ENCODE measurements at places on chromosomes 1 and 21.

DNA sequence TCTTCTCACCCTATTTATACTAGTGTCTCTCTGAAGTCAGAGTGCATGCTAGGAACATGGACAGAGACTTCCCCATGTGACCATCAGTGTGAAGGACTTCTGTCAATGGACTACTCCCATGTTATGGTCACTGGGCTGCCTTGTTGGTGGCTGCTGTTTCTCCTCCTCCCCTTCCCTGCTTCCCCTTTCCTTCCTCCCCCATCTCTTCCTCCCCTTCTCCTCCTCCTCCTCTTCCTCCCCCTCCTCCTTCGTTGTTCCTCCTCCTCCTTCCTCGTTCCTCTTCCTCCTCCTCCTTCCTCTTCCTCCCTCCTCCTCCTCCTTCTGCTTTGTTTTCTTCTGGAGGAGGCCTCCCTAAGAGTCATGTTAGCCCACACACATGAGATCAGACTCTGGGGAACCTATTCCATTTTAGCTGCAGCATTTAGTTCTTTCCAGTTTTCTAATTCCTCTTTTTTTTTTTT is 35.8 kb downstream of the IER5 start:
- no peak for DNase-seq

DNA sequence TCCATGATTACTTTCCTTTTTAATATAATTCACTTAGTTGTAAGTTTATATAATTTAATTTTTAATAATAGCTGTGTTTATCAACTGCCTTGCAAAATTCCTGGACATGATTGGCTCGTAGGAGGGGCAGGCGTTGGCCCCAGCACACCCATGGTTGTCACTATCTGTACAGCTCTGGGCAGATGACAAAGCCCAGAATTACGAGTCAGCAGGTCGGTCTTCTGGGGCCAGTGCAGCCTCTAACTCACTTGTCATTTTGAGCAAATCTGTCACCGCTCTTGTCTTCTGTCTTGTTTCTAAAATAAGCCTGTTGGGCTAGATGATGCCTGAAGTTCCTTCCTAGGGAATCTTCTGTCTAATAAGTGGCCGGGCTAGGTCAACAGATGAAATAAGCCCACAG is 21.4 kb upstream of the LRRC38 start:
- DNase-seq: no peak

DNA sequence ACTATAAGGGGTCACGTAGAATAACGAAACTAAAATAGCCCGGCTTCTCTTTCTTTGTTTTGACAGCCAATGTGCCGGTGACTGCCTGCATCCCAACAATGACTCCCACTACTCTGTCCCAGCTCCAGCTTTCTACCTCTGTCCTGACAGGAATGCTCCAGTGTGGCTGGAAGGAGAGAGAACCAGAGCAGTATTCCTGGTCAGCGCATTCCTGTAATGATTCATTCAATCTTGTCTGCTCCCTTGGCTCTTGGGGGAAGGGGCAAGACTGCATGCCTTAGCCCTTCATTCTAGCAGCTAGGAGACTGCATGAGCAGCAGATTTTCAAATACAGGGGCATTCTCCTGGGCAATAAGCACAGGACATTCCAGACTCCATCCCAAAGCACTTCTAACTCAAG is 132.1 kb upstream of the PRMT6 start:
- peak; percentile 80 for DNase-seq

DNA sequence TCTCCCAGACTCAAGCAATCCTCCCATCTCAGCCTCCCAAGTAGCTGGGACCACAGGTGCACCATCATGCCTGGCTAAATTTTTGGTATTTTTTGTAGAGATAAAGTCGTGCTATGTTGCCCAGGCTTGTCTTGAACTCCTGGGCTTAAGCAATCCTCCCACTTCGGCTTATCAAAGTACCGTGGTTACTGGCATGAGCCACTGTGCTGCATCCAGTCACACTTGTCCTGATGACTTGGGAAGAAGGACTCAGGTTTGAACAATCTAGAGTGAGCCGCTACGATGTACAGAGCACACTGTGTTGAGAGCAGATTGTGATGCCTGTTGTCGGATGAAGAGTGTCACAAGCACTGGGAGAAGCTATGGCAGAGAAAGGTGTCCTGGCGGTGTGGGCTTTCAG is 27.2 kb downstream of the RNF187 start:
- DNase-seq: no peak

- no peak for DNase-seq
Measured at GRCh38 chr1:65149351-65150107, 1.5 kb downstream of the AK4 start.

- peak; percentile 84 for DNase-seq
Measured at GRCh38 chr1:234154320-234155251, 218.7 kb upstream of the COA6 start.

GRCh38 chr1:2875707-2876561 is 74.4 kb upstream of the TTC34 start:
- DNase-seq: peak; percentile 16

- DNase-seq: no peak
Measured at GRCh38 chr1:1794999-1795398, 16.7 kb upstream of the NADK start.

GRCh38 chr1:214953901-214954616 is 128.5 kb upstream of the KCNK2 start:
- DNase-seq: no peak

DNA sequence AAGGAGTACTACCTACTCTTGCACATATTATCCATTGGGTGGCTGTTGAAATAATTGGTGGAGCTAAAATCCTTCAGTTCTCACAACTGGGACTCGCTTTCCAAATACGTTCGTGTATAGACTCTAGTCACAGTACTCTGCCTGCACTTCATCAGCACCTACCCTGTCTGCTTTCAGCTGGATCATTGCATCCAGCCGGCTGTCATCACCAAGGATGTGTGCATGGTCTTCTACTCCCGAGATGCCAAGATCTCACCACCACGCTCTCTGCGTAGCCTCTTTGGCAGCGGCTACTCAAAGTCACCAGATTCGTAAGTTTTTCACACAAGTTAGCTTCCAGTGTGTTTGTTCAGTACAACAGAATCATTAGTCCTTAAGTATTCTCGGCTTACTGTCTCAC is 37.3 kb upstream of the PGD start:
- DNase-seq: no peak

- DNase-seq: no peak
Measured at GRCh38 chr1:220321758-220322157, 49.5 kb upstream of the RAB3GAP2 start.

DNA sequence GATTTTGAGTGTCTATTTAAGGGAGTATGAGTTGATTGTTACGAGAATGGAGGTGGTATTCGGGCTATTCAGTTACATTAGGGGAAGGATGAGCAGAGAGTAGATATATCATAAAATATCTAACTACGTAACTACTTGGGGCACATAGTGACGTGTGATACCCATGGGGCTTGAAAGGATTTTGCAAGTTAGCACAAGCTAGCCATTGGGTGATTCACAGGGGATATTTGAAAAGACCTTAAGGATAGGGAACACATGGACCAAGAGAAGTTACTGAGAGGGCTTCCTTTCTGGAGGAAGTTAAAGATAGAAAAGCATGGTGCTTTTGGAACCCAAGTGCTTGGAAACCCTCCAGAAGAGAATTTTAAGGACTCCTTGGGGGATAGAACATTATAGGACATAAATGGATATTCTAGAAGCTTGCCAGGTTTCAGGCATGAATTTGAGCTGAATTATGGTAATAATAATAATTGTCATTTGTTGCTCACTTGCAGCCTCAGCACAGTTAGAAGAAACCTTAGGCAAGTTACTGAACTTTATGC is 5.4 kb downstream of the DISP1 start:
- no peak for DNase-seq

DNA sequence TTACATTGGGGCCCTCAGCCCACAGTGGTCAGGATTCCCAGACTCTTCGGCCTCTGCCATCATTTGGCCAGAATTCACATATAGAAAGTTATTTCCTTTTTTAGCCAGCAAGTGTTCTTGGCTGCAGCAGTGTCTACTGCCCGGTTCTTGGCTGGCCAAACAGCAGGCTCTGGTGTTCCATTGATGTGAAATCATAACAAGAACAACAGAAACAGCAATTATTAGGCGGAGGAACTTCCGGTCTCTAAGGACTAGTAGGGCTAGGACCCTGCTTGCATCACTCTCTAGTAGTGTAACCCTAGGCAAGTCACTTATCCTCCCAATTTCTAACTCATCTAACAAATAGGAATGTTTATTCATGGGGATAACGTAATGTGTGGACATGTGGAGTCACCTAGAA is 8.7 kb upstream of the GJA5 start:
- no peak for DNase-seq

DNA sequence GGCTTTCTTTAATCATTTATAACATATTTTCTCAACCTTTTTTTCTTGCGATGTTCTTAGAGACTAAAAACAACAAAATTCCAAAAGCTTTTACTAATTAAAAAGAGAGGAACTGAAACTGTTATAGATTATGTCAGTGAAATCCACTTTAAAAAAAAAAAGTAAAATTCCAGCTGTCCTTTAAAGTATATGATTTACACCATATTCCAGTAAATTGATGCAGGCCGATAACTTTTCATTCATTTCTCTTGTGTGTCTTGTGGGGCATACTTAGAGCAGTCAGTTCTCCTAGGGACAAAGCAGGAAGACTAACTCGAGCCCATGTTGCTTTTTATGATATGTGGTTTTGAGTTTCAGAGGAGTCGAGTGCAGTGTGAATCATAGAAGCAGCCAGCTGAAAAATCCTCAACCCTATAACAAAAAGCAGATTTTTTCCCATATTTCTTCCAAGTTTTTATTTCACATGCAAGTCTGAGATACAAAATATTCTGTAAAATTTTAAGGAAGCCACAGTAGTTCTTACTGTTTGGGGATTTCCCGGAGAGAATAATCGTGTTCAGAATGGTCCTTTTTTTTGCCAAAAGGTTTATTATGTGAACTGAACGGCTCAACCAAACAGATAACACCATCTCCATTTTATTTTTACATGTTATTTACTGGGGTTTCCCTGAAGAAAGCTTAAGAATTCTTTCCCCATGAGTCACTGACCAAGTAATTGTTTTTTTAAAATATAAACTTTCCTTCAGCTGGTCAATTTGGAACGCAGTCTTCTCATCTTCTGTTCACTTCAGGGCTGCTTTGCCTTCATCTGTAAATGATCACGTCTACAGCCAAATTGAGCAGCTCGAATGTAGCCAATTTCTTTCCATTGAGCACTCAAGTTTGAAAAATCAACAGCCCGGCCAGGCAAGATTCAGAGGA is 77.0 kb upstream of the C1orf105 start:
- peak; percentile 85 for DNase-seq

DNA sequence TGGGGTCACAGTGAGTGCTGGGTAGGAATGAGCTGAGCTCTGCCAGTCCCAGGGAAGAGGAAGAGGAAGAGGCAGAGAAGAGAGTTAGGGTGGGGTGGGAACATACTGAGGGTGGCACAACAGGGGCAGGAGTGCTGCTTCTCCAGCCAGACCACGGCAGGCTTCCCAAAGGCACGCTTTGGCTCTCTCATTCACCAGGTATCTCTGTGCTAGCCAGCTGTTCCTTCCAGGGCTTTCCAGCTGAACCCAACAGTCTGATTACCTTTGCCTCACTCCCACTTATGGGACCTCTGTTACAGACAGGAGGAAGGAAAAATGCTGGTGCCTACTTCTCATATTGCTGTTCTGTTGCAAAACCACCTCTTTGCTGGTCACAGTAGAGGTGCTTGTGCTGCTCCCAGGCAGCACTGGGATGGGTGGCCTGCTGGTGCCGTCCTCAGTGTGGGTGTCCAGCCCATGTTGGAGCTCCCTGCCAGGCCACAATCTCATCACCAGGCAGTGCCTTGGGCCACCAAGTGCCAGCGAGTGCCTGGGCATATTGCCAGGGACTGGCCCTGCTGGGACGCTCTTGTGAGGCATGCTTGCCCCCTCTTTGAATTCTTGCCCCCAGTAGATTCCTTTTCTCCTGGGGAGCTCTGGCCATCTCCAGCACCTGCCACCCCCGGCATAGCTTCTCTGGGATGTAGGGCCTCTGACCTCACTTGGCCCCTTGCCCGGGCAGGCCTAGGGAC is 2.1 kb downstream of the ADORA1 start:
- peak; percentile 58 for DNase-seq

DNA sequence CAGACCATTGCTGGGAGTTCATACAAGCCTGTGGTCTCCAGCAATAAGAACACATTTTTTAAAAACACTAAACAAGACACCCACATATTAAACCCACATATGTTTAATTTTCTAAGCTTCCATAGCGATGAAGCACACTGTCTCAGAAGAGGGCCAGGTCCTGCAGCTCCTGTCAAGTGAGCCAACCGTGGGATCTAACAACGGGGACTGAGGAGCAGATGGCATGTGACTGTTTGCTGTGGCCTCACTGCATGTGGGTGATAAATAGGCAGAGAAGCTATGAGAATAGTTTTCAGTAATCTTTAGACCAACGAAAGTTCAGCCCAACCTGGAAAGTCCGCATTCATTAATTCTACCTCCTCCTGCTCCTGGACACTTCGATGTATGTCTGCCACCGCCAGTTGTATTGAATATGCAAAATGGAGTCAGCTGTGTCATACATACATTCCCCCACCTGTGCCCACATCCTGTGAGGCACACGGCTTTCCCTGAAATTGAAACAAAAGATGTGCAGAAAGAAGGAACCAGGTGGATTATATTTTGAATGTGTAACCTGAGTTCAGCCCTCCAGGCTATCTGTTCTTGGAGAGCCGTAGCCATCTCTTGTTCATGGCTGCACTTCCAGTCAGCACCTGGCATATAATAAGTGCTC is 88.2 kb downstream of the MIS18A start:
- no peak for DNase-seq
